ENCODE measurements at places on chromosomes 7 and 10.

- no peak for DNase-seq
These were observed 423.3 kb downstream of the GLRX3 start for GRCh38 chr10:130559547-130559880.

DNA sequence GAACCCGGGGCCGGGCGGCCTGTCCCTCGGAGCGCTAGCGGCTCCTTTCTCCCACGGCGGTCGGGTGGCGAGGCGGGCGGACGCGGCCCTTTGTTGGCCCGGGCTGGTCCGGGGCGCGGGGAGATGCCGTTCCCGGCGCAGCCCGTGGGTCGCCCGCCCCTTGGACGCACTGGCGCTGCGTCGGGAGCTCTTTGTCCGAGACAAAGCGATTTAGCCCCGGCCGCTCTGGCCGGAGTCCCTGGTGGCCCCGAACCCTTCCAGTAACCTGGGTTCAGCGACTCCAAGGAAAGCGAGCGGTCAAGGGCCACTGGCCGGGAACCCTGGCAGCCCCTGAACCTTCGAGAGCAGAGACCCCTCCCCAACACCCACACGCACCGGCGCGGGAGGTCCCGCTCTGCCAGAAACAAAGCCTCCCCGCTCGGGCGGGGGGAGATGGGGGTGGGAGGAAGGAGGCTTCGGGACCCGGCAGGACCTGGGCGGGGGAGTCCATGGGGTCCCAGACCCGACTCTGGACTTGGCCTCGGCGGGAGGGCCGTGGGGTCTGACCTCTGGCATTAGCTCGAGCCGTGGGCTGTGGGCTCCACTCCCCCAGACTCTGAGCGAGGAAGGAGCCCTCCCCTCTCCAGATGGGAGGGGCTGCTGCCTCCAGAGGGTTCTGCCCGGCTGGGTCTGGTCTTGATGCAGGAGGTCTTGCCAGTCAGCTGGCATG lies 836 bp downstream of the DPYSL4 start:
- DNase-seq = no peak

DNA sequence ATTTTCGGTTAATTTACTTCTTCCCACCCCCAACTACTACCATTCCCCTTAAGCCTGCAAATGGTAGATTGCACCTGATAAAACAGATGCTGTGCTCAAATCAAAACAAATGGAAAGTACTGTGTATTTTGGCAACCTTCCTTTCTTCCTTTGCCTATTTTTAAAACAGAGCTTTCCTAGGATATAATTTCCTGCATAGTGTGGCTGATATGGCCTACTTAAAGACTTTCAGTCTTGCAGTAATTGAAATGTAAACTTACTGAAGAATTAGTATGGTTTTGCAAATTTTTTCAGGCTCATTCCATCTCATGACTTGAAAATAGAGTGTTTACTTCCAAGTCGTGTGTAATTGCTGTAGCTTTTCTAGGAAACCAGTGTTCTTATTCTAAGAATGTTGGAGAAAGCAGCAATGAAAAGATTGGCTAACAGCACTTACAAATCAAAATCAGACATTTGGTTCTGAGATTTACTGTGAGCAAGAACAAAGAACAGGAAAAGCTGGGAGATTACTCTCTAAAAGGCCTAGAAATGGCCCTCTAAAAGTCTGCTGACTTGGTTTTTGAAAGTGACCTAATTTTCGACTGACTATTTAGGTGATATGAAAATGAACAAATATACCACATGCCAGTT lies 52.0 kb downstream of the REEP3 start:
- no peak for DNase-seq

DNA sequence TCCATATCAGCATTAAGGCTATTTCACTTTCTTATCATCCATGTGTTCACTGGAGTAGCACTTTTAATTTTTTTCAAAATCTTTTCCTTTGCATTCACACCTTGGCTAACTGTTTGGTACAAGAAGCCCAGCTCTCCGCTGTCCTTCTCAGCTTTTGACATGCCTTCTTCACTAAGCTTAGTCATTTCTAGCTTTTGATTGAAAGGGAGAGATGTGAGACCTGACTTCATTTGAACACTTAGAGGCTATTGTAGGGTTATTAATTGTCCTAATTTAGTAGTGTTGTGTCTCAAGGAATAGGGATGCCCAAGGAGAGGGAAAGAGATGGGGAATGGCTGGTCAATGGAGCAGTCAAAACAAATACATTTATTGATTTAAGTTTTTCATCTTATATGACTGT lies 350.0 kb downstream of the CXCL12 start:
- no peak for DNase-seq

DNA sequence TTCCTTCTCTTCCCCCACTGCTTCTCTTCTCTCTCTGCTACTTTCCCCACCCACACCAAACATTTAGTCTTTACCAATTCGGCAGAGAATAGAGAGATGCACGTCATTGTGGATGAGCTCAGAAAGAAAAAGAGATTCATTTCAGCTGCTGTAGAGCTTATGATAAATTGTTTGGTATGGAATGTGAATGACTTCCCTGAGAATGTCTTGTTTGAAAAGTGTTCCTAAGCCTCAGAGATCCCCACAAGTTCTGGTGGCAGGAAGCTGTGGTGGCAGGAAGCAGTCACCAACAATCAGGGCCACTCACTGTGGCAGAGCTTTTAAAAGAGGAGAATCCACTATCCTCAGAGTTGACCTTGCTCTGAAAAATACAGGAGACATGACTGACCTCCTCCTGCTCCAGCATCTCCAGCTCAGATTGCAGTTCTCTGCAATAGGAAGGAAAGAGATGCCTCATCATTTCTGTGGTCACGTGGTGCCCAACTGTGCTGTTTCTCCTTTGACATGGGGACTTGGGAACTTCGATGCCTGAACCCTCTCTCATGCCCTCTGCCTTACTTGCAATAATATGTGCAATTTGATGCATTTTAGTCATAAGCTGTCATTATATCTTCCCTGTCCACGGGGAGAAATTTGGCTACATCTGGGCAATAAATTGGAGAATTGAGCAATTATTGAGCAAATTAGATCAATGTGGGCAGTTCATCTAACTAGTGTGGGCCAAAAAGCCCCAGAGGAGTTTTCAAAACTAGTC lies 76.5 kb downstream of the BMPER start:
- no peak for DNase-seq

DNA sequence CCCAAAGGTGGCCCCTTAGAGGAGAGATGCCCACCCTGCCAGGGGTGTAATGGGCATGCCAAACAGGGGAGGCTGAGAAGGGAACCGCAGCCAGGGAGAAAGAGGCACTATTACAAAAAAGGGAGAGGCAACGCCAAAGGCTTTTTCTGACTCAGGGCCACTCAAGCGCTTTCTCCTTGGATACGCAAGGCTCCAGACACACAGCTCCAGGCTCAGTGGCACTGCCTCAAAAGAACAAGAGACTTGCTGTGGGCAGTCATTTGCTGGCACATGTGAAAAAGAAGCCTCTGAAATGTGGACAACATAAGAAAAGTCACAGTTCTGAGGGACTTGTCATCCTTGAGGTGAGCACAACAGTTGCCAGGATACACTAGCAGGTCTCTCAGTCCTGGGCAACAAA lies 128.4 kb downstream of the DGKI start:
- DNase-seq = no peak

DNA sequence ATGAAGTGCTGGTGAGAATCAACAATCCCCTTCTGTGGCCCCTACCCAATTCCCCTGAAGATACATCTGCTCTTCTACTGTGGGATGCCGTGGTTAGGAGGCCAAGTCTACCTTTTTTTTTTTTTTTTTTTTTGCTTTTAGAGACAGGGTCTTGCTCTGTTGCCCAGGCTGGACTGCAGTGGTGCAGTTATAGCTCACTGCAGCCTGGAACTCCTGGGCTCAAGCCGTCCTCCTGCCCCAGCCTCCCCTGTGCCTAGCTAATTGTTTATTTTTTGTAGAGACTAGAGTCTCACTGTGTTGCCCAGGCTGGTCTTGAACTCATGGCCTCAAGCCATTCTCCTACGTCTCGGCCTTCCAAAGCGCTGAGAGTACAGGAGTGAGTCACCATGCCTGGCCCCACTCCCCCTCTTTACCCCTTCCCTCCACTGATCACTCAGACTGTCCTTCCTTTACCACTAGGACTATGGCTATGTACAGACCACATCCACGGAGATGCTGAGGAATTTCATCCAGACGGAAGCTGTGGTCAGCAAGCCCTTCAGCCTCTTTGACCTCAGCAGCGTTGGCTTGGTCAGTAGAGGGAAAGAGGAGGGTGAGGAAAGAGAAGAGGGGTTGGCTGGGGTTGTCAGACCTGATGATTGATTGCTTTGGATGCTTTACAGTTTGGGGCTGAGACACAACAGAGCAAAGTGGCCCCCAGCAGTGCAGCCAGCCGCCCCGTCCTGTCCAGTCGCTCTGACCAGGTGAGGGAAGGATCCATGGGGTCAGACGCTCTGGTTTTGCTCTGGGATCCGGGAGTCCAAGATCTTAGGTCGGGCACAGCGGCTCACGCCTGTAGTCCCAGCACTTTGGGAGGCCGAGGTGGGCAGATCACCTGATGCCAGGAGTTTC lies 1.8 kb downstream of the AP4M1 start:
- DNase-seq = no peak

DNA sequence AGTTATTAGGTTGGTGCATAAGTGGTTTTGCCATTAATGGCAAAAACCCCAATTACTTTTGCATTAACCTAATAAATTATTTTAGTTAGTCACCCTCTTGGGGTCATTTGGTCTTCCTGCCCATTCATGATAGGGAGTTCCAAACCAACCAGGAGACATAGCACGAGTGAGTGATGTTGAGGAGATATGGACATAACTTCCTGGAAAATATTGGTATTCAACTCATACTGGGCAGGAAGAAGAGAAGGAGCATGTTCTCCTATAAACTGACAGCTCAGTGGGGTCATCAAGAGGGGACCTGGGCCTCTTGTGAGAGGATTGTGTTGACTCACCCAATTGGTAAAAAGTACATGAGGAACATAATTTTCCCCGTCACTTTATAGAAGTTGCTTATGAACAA lies 23.7 kb downstream of the SPAG6 start:
- no peak for DNase-seq

DNA sequence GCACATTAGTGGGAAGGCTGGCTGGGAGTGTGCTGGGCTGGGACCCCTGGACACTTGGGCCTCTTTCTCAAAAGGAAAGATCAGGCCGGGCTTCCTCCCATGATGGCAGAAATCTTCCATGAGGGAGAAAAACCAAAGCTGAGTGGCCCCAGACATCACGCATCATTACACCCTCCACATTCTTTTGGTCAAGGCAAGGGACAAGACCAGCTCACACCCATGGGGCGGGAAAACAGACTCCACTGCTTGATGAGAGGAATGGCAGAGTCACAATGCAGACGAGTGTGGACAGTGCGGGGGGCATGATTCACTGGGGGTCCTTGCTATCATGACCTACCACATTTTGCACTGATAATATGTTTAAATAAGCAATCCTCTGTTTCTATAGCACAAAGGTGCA lies 73.3 kb downstream of the CREB3L2 start:
- no peak for DNase-seq

GRCh38 chr7:55538538-55538937 lies 33.8 kb downstream of the VOPP1 start:
- no peak for DNase-seq

DNA sequence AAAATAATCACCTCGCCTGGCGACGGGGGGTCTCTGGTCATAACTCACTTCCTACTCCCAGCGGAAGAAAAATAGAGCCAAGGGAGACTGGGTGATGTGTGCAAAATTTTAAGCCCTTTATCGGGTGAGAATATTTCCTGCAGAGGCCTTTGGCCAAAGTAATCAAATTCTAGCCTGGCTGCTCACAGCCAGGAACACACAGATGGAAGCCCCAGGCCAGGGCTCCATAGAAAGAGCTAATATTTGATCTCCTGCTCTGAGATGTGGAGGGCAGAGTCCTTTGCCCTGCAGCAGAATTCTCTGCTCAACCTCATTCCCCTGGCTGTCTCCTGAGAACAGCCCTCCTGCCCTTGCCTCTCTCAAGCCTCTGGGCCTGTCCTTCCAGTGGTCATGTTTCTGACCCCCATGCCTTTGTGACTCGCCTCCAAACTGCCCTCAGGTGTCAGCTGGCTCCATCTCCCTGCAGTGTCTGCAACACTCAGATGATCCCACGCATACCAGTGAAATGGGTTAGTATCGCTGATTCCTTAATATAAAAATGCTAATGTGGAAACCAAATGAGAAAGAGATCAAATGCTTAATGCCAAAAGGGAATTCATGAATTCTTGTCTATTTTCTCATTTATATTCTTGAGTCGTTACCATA lies 34.5 kb downstream of the FRMD4A start:
- no peak for DNase-seq

DNA sequence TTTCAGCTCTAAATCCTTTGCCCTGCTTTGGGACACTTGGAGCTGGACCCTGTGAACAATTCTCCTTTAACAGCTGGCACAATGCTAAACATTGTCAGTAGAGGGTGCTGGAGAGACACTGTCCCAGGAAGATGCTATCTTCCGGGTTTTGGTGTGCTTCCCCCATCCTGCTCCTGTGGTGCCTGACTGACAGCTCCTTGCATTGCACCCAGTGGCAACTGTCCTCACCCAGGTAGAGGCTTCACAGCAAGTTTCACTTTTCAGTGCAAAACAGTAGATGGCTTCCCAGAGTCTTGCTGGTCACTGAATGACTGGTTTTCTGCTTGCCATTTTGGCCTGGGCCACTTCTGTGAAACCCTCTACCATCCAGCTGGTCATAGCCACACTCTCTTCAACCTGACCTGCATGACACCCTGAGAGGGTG lies 77.3 kb downstream of the CDC14C start:
- DNase-seq = peak; percentile 8

DNA sequence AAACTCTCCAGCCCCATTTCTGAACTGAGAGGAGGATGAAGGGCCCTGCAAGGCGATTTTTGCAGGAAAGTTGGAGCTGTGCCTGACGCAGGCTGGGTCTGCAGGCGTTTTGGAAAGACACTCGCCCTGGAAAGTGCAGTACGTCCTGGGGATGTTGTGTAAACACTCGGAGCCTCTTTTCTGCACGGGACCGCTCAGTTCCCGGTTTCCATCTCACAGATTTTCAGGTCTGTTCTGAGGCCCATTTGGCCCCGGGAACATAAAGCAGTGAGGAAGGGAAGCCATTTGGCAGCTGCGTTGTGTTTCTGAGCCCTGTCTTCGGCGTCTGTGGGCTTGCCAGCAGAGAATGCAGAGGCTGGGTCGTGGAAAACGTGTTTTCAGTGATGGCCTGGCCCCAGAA lies 655.0 kb upstream of the MGMT start:
- DNase-seq = no peak

- no peak for DNase-seq
These were observed 16.3 kb downstream of the ZMIZ2 start for GRCh38 chr7:44764665-44765578.

DNA sequence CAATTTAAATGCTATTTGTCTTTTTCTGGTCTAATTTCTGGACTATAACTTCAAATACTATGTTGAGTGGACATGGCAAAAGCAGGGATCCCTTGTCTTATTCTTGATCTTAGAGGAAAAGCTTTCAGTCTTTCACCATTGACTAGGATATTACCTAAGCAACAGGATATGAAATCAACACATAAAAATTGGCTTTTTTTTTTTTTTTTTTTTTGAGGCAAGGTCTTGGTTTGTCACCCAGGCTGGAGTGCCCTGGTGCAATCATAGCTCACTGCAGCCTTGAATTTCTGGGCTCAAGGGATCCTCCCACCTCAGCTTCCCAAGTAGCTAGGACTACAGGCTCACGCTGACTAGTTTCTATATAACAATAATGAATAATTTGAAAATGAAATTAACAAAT lies 90.8 kb downstream of the JMJD1C start:
- no peak for DNase-seq
